ENCODE measurements at places on chromosomes 4 and X. TPM values are rescaled to one million over a fixed set of nuclear protein-coding genes. Genes with fewer than 3 reads are reported as not detected.

- peak; percentile 56 for DNase-seq
These were observed 247.7 kb upstream of the ARSJ start for GRCh38 chr4:114226968-114227760.

DNA sequence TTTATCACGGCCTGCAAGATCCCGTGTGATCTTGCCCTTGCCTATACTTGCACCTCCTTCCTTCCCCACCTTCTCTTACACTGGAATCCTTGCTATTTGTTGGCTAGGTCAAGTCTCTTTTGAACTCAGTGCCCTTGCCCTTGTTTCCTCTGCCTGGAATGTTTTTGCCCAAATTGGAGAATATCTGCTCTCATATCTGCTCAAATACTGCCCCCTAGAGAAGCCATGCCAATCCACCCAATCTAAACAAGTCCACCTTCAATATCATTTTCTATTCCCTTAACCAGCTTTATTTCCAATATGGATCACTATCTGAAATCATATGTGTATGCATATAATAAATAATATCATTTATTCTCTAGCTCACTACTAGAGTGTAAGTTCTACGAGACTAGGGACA, 1044.2 kb upstream of the FTHL17 start:
- no peak for DNase-seq

DNA sequence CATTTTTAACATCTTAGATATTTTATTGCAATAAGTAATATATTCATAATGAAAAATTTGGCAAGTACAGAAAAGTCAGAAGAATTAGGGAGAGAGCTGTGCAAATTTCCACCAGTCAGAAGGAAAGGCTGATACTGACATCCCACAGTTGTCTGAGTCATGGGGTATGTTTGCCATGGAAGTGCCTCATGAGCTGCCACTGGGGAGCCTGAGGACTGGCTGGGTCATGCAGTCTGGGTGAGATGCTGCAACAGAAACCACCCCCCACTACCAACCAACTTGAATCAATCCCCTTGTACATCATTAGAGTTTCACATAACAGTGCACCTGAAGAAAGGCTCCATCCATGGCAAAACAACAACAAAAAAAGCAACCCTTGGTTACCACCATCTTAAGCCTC, 45.2 kb upstream of the ENPP6 start:
- no peak for DNase-seq

DNA sequence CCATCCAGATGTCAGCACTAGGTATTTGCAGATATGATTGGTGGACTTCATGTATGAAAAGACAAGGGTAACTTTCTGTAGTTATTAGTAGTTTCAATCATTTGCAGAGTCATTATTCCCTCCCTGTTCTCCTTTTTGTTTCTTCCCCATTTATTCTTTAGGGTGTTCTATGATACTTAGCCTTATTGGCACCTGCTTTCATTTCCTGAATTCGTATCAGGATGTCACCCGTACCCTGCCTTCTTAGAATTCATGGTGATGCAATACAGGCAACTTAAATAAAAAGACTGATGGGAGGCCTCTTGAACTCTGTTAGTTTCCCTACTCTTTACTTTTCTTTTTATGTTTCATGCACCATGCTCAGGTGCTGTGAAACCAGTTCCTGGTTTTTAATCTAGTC, 24.2 kb downstream of the MAGED1 start:
- DNase-seq, result no peak

DNA sequence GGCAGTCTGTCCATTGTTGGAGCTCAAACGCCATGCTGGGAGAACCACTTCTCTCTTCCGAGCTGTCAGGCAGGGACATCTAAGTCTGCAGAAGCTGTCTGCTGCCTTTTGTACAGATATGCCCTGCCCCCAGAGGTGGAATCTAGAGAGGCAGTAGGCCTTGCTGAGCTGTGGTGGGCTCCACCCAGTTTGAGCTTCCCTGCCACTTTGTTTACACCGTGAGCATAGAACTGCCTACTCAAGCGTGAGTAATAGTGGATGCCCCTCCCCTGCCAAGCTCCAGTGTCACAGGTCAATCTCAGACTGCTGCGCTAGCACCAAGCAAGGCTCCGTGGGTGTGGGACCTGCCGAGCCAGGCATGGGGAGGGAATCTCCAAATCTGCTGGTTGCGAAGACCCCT, 145.7 kb downstream of the VSIG4 start:
- no peak for DNase-seq

- no peak for DNase-seq
These were observed 18.4 kb downstream of the SLC38A5 start for GRCh38 chrX:48451708-48452107.

GRCh38 chrX:130801901-130802300, 101.1 kb downstream of the ENOX2 start:
- DNase-seq, result no peak

GRCh38 chr4:159401791-159402380, 299.0 kb downstream of the RAPGEF2 start:
- DNase-seq, result peak; percentile 91

- DNase-seq, result no peak
These were observed 106.3 kb downstream of the USP46 start for GRCh38 chr4:52552778-52553177.

DNA sequence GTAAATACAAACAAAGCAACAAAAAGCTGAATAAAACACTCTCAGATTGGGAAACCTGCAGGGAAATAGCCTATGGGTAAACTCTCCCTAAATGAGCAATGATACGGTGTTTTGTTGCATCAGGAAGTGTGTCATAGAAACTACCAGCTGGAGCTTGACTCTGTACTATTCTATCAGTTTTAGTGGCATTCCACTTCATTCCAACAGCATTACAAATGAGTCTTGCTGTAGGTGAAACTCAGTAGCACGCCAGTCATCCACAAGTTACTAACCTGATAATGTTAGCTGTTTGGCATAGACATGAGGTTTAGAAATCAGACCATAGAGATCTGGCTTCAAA, 24.9 kb downstream of the FGFBP1 start:
- peak; percentile 99 for DNase-seq

DNA sequence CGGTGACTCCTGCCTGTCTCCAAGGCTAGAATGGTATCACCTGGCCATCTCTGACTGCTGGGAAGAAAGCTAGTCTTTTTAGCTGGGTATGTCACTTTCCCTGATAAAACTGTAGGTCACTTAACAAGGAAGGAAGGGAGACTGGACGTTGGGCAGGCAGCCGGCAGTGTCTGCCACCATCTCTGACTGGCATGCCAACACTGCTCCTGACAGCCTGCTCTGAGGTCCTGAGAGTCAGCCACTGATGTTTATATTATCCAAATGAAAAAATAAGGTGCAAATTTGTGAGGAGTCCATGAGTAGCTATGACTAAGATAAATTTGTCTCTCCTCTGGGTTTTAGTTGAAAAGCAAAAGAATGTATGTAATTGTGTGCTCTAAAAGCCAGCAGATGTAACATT, 77.2 kb downstream of the SNX25 start:
- DNase-seq, result no peak

GRCh38 chr4:56386091-56386490, 1.2 kb downstream of the AASDH start:
- no peak for DNase-seq

DNA sequence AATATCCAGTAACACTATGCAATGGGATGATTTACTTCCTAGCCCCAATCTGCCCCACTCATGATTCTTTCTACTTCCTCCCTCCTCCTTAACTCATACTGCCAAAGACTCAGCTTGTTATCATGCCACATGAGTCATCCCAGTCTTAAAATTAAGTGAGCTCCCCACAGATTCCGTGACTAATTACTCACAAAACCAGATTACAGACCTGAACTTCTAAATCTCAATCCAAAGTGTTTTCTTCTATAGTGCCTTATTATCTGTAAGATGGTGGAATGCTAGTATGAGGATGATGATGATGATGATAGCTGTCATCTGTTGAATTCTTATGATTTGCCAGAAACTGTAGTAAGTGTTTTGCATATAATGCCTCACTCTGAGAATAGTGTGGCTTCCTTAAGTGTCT, 27.7 kb upstream of the GPC3 start:
- no peak for DNase-seq

PHF8 gene
- 19.8 TPM for total RNA-seq

TCEAL2 gene
- total RNA-seq, result 1.8 TPM

MAGEC2 gene
- total RNA-seq, result not detected

BRS3 gene
- not detected for total RNA-seq

ZFP92 gene
- 0.27 TPM for total RNA-seq

Measured in astrocyte (in vitro differentiated cells and primary cell).